ENCODE measurements at places on chromosomes 16 and 17. TPM values are rescaled to one million over a fixed set of nuclear protein-coding genes. Genes with fewer than 3 reads are reported as not detected.
A peak's percentile ranks its signal among the peaks of the same experiment; 100 is the strongest.

WSCD1 gene
- 6.0 TPM for total RNA-seq

DNA sequence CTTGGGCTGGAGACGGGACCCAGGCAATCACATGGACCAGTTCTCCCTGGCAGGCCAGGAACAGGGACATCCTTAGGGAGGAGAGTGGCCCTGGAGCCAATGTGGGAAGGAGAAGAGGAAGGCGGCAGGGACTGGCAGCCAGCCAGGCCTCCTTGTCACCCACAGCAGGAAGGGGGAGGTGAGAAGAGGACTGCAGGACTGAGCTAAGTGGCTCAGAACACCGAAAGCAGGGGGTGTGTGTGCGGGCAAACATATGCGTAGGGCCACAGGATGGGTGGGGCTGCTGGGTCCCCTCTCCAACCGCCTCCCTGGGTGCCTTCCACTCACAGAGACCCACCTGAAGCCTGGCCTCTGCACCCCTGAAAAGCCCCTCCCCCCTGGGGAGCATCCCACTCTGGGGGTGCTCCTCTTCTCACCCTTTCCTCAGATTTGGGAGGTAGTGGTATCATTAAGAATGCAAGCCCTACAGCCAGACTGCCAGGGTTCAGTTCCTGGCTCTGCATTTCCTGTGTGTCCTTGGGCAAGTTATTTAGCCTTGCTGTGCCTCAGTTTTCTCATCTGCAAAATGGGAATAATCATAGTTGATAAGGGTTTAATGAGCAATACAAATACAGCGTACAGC, 8.1 kb downstream of the PNMT start:
- DNase-seq, result peak; percentile 73

DNA sequence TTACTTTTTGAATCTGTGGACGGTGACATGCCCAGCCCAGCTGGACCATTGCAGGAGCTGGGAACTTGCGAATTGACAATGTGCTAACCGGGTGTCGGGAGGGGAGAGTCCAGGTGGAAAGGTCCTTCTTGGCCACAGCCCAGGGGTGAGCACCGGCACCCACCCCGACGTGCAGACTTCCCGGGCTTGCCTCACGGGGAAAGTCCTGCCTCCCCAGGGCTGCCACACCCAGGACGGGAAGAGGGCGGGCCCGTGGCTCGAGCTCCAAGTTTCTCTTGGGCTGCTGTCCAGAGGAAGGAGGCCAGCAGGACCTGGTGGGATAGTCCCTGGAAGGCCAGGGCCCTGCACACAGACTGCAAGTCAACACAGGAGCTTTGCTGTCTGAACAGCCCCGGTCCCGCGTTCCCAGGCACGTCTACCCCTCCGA, 17.7 kb downstream of the CARD14 start:
- DNase-seq, result no peak

DNA sequence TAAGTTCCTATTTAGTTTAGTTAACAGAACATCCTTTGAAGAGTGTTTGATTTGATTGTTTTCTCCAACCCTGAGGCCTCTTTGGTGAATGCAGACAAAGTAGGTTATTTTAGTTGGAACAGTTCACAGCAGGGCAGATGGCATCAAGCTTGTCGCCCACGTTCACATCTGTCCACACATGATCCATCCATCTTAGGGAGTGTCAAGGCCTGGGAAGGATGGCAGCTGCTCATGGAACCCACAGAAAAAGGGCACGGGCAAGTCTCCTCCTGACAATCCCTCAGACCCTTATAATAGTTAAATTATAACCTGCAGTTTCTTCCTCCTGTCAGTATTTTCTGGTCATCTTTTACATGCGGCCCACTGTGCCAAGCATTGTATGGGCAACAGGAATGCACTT, 60.2 kb downstream of the KNOP1 start:
- no peak for DNase-seq

DNA sequence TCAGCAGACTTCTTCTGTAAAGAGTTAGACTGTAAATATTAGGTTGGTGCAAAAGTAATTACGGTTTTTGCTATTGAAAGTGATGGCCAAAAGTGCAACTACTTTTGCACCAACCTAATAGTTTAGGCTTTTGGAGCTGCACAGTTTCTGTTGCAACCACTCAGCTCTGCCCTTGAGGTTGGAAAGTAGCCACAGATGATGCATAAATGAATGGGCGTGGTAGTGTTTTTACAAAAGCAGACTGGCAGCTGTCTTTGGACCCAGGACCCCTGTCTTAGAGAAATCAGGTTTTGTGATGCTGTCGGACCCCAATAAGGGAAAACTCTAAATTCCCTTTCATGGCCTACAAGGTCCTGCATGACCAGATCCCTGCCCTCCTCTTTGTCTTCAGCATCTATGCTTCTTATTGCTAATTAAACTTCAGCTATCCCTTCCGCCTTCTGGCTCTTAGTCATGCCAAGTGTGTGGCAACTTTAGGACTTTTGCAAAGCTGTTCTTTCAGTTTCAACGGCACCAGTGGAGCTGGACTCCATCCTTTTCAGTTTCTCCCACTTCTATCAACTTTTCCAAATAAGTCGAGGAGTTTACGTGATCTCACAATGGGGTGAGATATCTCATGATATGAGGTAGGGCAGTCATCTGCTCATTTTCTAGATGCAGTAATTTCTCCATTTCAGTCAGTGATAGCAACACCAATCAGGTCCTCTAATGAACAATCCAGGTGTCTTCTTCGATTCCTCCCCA, 232.3 kb downstream of the XYLT1 start:
- DNase-seq, result no peak

GRCh38 chr16:73891129-73891542, 405.5 kb upstream of the PSMD7 start:
- DNase-seq, result no peak

All from thoracic aorta (tissue), 2 donors.